ENCODE measurements at places on chromosomes 4 and X.

DNA sequence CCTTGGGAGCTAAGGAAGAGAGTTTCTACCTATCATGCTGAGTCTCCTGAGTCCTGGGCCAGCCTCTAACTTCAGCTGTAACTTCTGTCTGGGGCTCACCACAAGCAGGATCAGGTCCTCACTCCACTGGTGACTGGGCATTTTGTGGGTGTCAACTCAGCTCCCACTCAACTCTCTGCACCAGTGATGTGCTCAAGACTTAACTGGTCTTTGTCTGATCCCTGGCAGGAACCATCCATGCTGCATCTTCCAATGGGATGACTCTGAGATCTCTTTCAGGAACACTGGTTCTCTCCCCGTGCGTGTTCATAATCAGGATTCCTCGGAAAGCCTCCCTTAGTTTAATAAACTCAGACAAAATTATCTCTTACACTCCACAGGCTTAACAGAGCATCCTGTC is 82.3 kb downstream of the COMMD8 start:
- no peak for DNase-seq

DNA sequence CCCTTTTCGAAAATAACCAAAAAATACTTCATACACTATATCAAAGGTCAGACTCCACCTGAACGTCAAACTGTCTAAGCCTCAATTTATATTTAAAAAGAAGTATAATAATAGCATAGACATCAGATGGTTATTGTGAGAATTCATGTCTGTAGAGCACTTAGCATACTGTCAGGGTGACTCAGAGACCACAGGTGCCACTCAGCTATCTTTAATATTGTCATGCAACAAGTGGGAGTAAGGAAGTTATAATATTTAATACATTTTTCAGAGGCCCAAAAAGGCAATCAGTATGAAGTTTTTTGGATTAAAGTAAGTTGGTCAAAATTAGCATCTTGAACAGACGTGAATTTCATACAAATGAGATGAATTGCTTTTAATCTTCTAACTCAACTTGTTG is 93.3 kb downstream of the PHOX2B start:
- no peak for DNase-seq

- no peak for DNase-seq
Measured at GRCh38 chr4:186755550-186756519, 32.2 kb upstream of the FAT1 start.

DNA sequence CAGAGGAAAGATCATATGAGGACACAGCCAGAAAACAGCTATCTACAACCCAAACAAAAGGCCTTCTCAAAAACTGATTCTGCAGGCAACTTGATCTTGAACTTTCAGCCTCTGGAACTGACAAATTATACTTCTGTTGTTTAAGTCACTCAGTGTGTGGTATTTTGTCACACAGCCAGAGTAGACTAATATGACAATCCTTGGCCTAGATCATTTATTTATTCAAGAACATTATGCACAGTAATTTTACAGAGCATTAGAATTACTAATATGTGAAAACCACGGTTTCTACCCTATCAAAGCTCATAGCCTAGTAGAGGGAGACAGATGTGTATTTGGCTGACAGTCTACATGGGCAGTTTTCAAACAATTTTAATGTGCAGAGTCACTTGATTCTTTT is 167.8 kb upstream of the PCDH18 start:
- no peak for DNase-seq

DNA sequence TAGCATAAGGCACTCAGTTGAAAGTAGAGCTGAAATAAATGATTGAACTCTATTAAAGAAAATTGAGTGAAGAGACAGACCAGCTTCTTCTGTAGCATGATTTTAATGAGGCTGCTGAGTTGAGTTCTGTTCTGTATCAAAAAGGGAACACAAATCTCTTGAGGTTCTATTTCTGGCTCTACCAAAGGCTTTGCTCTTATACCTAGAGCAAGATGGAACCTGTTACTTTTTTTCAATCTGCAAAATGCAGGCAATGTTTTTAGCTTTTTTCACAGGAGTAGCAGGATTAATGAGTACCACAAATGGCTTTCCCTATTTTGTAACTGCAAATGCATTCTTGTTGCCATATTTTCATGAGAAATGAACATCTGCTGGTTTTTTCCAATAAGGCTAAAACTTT is 4.2 kb upstream of the ERVMER34-1 start:
- no peak for DNase-seq

DNA sequence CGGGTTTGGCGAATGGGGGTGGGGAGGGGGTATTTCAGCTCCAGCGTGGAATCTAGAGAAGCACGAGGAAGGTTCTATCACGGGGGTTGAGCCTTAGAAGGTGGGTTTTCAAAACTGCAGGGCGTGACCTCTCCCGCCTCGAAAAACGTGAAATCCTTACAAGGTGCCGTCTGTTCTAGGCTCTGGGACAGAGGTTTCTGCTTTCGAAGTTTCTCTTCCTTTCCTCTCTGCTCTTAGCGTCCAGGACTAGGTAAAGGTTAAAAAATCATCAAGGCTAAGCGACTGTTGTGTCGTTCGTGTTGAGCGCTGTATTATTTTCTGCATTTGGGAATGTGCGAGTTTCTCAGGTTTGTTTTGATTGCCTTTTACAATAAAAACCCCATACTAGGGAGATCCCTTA is 1.1 kb downstream of the FHL1 start:
- DNase-seq, result no peak

GRCh38 chr4:105767579-105767978 is 59.0 kb downstream of the GSTCD start:
- DNase-seq, result no peak

GRCh38 chr4:115152081-115152480 is 38.7 kb upstream of the NDST4 start:
- no peak for DNase-seq

DNA sequence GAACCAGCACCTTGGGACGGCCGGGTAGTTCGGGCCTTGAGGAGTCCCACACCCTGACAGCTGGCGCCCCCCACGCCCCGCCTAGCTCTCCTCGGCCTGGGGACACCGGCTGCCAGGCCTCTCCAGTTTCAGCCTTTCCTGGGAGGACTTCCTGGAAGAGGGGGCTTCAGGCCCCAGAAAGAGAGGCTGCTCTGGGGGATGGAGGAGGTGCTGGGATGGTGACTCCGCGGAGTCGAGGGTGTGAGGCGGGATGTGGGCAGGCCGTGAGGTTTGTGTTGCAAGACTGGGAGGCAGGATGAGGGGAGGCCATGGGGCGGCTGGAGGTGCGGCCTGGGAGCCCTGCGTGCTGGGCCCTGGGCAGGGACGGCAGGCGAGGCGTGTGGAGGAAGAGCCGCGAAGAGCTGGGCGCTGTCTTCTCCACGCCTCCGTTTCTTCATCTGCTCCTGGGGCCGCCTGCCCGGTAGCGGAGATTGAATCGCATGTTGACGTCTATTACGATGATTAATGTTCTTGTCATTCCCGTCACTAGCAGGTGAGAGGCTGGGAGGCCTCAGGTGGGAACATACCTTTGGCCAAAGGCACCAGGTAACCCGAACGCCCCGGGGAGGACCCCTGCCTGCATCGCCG is 918 bp upstream of the FGFRL1 start:
- DNase-seq, result peak; percentile 86

- DNase-seq, result peak; percentile 46
Measured at GRCh38 chr4:6474053-6474568, 1.7 kb upstream of the PPP2R2C start.

DNA sequence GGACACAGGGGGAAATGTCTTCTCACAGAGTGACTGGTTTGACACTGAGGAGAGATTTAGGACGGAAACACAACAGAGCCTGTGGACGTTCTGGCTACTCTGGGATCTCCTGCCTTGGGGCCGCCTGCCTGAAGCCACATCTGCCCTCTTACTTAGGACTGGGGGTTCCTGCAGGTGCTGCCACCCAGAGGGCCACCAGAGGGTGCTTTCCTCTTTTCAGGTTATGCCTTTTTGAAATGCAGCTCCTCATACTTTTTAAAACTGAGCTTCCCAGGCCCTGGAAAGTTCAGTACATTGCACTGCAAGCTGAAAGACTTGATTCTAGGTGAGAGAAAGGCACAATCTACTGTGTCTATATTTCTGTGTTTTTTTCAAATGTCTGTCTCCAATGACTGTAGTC is 92.2 kb upstream of the PGRMC2 start:
- no peak for DNase-seq

DNA sequence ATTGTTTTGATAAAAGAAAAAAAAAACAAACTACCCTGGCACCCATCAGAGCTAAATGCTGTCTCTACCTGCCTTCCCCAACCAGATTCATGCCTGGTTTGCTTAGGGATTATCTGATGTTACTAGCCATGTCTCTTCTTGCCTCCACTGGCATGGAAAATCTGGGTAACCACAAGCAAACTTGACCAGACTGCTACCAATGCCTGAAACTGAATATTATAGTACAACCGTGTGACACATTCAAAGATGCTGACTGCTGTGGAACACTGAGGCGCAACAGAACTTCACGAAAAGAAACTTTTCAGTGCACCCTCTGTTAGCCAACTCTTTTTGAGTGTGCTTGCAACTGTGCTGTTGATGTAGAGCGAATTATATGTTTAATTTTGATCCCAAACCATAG is 228.1 kb downstream of the CBR4 start:
- DNase-seq, result no peak

- no peak for DNase-seq
Measured at GRCh38 chrX:11460347-11460746, 167.1 kb downstream of the AMELX start.

GRCh38 chrX:134377537-134377936 is 82.4 kb upstream of the HPRT1 start:
- no peak for DNase-seq

DNA sequence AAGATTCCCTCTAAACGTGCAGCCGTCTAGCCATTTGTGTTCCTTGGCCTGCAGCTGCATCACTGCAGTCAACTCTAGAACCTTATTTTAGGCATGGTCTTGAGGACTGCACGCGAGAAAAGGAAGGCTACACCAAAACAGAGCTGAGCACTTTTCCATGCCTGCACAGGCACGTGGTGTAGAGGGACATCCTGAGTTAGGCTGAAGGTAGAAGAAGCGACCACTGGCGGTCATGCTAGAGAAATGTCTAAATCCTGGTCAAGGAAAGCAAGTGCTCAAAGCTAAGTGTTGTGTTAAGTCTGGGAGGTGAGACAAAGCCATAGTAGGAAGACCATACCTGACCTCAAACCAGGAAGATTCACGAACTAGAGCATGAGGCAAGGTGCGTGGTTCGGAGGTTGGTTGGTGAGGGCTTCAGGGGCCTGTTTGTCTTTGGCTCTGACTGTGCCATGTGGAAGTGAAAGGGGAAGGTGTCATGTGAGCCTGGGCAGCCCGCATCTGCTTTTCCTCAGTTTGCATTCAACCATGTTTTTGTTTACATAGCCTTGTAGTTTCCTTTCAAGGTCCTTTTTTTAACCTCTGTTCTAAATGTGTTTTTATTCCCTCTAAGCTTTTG is 203.8 kb downstream of the AASDH start:
- no peak for DNase-seq

- DNase-seq, result no peak
Measured at GRCh38 chr4:98937986-98938720, 9.2 kb upstream of the EIF4E start.

DNA sequence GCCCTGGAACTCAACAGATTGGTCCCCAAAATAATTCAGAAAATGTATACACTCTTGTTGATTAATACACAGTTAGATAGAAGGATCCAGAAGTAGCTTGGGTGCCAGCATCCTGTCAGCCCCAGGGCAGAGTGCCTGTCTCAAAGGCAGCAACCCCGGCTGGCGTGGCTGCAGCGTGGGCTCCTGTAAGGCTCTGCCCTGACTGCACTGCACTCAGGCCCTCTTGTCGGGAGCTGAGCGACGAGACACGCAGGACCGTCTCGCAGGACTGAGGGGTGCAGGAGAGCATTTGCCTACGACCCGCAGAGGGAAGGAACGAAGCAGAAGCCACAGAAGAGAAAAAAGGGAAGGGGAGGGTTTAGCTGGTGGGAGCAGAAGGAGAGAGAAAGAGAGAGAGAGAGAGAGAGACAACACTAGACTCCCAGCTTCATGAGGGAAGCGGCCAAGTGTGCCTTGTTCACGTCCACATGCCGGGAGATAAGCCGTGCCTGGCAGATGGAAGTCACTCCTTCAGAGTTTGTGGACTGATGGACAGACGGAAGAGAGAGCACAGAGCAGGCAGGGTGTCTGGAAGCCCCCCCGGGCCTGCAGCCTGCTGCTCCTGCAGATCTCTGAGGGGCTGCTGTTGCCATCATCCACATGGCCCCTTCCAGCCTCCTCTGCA is 38.7 kb upstream of the HELT start:
- no peak for DNase-seq

DNA sequence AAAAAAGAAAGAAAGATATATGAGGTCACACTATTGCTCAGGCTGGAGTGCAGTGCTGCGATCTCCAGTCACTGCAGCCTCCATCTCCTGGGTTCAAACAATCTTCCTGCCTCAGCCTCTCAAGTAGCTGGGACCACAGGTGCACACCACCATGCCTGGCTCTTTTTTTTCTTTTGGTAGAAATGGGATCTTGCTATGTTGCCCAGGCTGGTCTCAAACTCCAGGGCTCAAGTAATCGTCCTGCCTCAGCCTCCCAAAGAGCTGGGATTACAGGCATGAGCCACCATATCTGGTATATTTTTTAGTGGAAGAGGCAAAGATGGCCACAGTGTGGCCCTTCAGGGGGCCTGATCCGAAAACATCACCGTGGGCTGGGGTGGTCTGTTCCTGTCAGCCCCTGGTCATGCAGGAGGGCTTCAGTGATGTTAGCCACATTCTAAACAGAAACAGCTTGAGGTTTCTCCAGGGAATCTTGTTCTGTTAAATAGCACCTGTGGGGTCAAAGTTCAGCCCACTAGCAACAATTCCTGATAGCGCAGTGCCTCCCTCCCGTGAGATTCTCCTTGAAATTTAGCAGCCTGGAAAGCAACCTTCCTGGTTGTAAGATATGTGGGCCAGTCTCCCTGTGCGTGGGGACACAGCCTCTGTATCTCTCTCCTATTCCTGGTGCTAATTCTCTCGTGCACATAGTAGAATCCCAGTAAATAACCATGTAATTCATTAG is 7.3 kb upstream of the DHRSX start:
- DNase-seq, result no peak

DNA sequence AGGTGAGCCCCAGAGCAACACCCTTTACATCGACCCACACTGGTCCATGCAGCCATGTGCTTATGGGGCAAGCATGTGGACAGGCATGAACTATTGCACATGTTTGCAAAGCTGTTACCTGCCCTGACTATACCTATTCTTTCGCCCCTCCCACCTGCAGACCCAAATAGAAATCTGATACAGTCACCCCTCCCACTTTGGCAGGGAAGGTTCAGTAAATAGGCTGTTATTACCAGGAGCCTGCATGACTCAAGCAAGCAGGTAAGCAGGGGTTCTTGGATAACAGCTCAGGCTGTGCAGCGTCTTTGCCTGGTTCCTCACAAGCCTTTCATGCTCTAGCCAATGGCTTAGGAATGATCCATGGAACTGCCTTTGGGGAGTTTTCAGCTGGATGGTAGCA is 122.7 kb upstream of the DIPK2B start:
- no peak for DNase-seq

GRCh38 chr4:3491681-3492405 is 28.7 kb downstream of the DOK7 start:
- no peak for DNase-seq
